ENCODE measurements at places on chromosomes 7 and 10.

GRCh38 chr7:104444017-104444416 lies 115.6 kb downstream of the LHFPL3 start:
- DNase-seq: no peak

GRCh38 chr7:30726296-30727006 lies 25.5 kb upstream of the INMT start:
- DNase-seq: no peak

- DNase-seq: no peak
These were observed 289.8 kb upstream of the IMMP2L start for GRCh38 chr7:111852081-111852480.

DNA sequence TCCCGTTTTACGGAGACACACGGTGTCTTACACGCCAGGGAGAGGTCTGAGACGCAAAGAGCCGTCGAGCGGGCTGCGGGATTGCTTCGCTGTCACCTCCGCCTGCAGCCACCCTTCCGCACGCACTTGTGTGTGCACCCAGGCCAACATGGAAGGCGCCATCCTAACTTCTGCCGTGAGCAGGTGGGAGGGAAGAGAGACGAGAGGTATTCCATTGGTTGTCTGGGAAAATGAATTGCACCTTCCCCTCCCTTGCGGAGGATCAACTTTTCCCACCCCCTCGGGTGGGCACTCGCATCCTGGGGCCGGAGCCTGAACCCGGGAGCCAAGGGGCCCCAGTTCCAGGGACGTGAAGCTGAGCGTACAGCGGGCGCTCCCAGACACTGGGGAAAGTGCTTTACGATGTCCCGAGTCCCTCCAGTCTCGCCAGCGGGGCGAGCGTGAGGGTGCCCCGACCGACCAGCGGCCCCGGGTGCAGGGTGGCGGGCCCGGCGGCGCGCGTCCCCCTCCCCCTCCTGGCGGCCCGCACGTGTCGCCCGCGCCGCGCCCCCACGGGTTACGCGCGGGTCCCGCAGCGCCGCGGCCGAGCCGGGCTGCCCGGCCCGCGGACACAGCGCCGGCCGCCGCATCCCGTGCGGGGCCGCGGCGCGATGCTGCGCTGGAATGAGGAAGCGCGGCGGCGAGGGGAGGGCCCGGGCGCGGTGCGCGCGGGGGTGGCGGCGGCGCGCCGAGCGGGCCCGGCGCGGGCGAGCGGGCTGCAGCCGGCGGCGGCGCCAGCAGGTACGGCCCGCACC lies 984 bp upstream of the IKZF1 start:
- DNase-seq: no peak

- DNase-seq: no peak
These were observed 21.2 kb downstream of the ATP6V1F start for GRCh38 chr7:128883622-128884448.

DNA sequence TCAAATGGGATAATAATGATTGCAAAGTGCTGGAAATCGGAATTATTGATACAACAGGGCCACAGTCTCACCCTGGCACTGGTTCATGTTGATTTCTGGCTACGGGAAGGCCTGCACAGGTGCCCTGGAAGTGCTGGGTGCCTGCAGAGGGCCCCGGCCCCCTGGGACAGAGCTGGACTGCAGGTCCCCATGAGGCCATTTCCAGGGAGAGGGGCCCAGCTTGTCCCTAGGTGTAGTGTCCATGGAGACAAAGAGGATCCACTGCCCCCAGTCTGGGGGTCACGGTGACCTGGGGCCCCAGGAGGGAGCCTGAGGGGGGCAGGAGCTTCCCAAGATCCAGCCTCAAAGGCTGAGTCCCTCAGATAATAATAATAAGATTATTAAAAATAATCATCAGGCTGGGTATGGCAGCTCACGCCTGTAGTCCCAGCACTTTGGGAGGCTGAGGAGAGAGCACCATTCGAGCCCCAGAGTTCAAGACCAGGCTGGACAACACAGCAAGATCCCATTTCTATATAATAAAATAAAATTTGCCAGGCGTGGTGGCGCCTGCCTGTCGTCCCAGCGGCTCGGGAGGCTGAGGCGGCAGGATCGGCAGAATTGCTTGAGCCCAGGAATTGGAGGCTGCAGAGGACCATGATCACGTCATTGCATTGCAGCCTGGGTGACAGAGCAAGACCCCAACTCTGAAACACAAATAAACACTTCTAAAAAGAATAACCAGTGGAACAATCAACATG lies 98.1 kb downstream of the MICALL2 start:
- no peak for DNase-seq

- DNase-seq: no peak
These were observed 264.1 kb downstream of the BICC1 start for GRCh38 chr10:58776568-58777318.

Data from fibroblast of skin of left biceps (primary cell).